ENCODE measurements at places on chromosomes 7 and 10.

- DNase-seq = peak; percentile 50
These were observed at the start of gene BEND7 for GRCh38 chr10:13528875-13529713. BEND7 (minus strand) TSS chr10:13529014; CDS start chr10:13528533, 481 bp downstream.

GRCh38 chr10:35699848-35700486, 57.9 kb upstream of the FZD8 start:
- DNase-seq = no peak

DNA sequence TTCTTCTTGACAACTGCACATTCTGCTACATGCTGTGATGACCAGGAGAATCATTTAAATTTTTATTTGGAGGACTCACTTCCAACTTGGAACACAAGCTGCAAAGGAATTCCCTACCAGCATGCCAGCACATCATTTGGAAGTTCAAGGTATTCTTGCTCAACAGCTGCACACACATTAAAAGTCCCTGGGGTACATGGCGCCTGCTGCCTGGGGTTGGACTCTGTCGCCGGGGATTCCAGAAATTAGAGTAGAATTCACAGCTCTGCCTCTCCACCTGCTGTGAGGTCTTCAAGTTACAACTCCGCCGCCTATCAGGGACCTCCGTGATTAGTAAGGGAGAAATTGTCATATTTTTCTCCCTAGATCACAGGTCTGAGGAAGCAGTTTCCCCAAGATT, 1.1 kb downstream of the ZNF32 start:
- DNase-seq = no peak

- DNase-seq = peak; percentile 80
These were observed 369.4 kb downstream of the INHBA start for GRCh38 chr7:41333511-41333910.

GRCh38 chr10:97676770-97677581, 10.1 kb downstream of the AVPI1 start:
- DNase-seq = peak; percentile 75

- no peak for DNase-seq
These were observed 33.2 kb downstream of the BLVRA start for GRCh38 chr7:43791665-43792064.

GRCh38 chr7:11758627-11759111, 73.3 kb downstream of the THSD7A start:
- DNase-seq = no peak

GRCh38 chr7:26265065-26265464, 26.6 kb upstream of the SNX10 start:
- DNase-seq = peak; percentile 16

GRCh38 chr7:1552200-1552599, 3.8 kb downstream of the TMEM184A start:
- DNase-seq = no peak

DNA sequence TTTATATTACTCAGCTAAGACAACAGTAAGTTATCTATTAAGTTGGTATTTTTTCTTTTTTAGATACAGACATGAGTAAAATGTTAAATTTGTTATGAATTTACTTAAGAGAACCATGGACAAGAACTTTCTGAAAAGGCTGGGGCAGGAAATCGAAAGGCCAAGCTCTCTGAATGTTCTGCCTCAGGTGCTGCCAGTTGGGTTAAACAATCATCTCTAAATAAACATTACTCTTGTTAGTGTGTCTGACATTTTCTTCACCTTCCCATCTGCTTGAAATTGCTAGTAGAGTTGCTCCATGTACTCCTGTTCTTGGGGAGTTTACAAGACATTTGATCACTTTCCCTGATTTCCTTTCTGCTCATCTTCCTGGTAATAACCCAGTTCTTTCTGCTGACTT, 87.5 kb downstream of the ANKRD7 start:
- DNase-seq = no peak

DNA sequence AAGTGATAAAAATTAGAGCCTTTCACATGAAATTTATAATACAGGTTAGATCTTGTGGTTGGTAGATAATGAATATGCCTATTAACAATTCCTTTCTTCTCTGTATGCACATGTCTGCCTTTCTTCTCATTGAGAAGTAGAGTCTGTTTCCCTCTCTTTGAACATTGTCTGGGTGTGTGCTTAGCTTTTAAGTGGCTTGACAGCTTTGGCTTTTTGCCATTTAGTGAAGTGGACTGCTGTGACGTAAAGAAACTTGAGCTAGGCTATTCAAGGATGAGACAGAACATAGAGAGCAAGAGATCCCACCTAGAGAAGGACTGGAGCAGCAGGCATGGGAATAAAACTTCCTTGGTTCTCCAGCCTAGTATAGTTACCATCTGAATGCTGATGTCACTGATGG, 996.7 kb upstream of the CELF2 start:
- DNase-seq = no peak

DNA sequence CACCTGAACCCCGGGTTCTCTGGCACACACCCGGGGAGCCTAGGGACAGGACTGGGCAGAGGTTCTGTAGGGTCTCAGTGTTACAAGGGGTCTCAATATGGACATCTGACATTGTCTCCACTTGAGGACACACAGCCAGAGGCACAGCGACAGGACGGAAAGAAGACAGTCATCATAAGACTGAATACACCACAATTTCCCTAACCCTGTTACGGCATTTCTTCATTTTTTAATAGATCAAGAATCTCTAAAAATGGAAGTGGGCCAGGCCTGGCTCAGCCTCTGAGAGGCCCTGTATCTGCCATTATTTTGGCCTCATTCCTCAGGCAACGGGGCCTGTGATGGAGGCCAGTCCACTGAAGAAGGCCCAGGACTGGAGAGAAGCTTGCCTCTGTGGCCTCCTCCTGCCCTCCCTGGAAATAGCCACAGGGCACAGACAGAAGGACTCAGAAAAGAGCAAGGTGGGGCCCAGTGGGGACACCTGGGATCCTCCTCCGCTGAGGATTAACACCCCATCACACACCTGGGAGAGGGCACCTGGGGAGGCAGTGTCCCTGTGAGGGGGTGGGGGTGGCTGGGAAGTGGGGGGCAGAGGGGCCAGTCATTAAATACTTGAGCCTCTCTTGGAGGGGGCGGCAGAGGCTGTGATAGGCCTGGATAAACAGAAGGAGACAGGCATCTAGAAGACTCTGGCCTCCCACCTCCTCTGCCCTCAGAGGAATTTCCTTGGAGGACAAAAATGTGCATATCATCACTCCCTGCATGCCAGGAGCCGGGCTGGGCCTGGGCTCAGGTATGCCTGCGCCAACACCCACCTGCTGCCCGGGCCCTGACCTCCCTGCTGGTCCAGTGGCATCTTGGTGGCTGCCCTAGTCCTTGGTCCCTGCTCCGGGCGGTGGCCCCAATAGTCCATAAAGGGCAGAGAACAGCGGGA, 8.0 kb downstream of the SPOCK2 start:
- no peak for DNase-seq

DNA sequence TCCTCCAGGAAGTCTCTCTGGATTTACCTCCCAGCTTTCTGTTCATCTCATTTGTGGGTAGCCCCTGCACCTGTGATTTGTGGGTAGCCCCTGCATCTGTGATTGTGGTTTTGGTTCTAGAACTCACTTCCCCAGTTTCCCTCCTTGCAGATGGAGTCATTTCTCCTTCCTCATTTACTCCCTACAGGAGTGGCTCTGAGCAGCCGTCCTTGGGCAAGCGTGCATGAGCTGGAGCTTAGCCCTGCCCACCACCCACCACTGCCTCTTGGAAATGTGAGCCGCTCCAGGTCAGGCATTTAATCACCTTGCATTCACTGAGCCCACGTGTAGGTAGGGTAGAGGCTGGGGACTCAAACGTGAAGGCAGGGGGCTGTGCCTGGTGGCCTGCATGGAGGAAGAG, 8.2 kb downstream of the COL26A1 start:
- no peak for DNase-seq

- no peak for DNase-seq
These were observed 64.3 kb downstream of the INSIG1 start for GRCh38 chr7:155361947-155362346.

- DNase-seq = no peak
These were observed 207.0 kb downstream of the SUGCT start for GRCh38 chr7:40341836-40342235.

DNA sequence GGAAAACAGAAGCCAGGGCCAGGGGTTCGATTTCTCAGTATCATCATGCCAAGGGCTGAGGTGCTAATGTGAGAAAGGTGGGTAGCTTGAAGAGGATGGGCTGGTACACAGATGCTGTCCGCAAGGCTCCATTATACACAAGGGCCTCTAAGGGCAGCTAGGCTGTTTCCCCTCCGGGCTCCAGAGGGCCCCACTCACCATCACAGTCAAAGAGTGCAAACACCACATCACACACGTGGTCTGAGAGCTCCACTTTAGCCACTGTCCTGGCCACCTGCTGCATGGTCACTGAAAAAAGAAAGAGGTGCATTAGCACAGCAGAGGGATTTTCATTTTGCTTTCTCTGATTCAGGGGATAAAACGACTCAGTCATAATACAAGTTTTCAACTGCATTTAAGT, 20.9 kb upstream of the DNAJB12 start:
- no peak for DNase-seq

- DNase-seq = no peak
These were observed 120.7 kb downstream of the TES start for GRCh38 chr7:116331020-116331419.

DNA sequence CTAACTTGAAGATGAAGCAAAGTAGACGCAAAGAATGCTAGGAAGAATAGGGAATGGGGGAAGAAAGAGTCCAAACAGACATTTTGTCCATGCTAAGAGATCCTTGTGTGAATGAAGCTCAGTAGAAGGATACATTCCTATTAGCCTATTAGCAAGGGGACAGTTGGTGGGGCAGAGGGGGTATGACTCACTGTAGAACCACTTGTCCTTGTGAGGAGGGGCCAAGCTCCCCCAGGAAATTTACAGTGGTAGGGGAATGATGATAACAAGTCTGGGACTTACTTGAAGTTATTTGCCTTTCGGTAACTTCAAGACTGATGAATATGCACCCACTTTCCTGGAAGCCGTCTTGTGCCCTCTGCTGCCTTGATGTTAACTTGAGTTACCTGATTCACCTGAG, 17.2 kb upstream of the SYPL1 start:
- no peak for DNase-seq

DNA sequence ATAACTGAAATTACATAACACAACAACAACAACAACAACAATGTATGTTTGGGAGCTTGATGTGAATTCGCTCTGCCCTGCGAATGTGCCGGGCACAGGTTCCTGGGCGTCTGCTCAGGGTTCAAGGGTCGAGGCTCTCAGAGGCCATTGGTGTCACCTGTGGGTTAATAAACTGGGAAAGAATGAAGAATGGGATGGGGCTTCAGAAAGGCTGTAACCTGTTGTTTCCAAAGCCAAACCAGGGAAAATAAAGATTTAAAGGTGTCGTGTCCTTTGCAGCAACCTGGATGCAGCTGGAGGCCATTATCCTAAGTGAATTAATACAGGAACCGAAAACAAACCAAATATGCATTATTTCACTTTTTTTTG, 17.3 kb upstream of the KLRG2 start:
- no peak for DNase-seq

- peak; percentile 76 for DNase-seq
These were observed 3.1 kb downstream of the FLNC start for GRCh38 chr7:128833148-128833945.

GRCh38 chr10:70912556-70912955, 24.2 kb upstream of the PCBD1 start:
- no peak for DNase-seq

DNA sequence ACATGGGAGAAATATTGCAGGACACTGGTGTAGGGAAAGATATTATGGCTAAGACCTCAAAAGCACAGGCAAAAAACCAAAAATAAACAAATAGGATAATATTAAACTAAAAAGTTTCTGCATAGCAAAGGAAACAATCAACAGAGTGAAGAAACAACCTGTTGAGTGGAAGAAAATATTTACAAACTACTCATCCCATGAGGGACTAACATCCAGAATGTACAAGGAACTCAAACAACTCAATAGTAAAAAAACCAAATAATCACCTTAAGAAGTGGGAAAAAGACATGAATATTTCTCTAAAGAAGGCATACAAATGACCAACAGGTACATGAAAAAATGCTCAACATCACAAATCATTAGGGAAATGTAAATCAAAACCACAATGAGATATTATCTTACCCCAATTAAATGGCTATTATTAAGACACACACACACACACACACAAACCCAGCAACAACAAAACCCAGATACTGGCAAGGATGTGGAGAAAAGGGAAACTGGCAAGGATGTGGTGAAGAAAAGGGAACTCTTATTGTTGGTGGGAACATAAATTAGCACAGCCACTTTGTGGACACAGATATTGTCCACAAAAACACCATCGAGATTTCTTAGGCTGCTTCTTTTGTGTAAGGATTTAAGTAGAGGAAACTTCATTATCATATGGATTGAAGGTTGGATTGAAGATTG, 9.8 kb upstream of the RAB18 start:
- DNase-seq = no peak

GRCh38 chr10:15695852-15696251, 23.9 kb downstream of the ITGA8 start:
- DNase-seq = no peak

DNA sequence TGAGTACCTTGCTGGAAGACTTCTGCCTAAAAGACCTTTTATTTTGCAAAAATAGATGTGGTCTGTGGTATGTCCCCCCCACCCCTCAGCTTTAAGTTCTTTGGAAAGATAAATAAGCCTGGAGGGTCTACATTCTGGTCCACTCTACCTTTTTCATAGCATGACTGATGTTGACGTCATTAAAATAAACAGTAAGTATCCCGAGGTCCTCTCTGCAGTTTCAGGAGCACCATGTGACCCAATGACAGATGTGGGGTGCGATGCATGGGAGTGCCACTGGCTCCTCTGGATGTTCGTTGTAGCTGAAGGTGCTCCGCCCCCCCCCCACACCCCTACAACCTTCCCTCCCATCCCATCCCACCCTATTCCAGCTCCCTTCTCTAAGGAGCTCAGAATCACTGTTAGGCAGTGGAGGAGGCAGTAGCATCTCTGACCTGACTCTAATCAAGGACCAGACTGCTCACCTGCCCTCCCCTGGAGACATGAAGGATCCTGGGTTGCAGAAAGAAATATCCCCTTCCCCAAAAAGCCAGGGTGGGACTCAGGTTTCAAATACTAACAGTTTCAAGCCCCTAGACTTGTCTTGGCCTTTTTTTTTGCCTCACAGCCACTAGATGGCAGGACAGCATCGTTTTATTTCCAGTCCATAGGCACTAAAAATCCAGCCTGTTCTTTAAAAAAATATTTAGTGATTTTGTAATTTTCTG, 25.1 kb downstream of the CASP7 start:
- peak; percentile 65 for DNase-seq

DNA sequence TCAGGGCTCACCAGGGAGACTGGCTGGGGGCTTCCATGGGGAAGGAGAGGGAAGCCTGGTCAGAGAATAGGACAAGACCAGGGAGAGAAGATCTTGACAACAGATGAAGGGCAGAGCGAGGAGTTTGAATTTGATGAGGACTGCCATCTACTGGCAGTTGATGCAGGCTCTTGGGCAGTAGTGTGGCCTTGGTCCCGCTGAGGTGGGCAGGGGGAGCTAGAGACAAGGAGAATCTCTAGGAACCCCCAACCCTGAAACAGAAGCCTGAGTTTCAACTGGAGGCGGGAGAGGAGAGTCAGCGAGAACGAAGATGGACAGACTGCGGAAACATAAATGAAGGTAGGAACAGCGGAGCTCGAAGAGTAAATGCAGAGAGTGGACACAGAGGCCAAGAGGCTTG, 81.0 kb downstream of the PPP1R3C start:
- peak; percentile 59 for DNase-seq
